ENCODE measurements at places on chromosomes 2 and 18. TPM values are rescaled to one million over a fixed set of nuclear protein-coding genes. Genes with fewer than 3 reads are reported as not detected.

The HOXD13 gene
- not detected for total RNA-seq

DNA sequence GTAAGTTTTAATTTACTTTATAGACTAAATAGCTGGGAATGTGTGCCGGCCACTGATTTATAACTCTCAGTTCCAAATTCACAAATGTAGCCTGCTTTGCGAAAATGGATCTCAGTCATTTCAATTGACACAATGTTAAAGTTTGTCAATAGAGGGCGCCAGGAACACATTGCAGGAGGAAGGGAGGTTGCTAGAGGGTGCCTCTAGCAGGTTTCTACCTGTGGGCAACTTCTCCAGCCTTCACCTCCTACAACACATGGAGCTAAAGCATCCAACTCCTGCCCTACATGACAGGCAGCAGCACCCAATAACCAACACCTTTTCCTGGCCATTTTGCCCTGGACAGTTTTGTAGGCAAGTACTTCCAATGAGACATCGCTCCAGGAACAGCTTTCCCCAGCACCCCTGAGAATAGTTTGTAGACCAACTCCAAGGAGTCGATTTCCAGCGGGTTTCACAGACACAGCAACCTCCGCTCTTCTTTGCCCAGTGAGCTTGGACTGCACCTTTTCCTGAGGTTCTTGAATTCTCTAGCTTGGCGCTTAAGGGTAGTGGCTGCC, 784.8 kb upstream of the CDH2 start:
- DNase-seq, result no peak

The FIGLA gene
- not detected for total RNA-seq

DNA sequence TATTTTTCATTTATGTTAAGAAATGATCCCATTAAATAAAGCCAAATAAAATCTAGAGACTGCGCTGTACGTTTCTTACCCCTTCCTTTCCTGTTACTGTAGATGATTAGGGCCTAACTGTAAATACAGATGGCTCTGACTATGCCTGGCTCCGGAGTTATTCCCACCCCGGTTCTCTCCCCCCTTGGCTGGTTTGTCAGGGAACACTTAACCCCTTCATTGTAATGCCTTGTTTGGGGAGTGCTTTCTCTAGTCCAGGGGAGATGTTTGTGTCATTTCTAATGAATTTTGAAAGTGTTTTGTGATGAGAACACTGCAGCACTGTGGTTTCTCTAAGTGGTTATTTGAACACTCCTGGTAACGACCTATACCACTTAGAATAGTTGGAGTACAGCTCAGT, 8.8 kb downstream of the UNC50 start:
- DNase-seq, result no peak

The TCF23 gene
- not detected for total RNA-seq

The OR6B2 gene
- total RNA-seq, result not detected

The PROC gene
- 256 TPM for total RNA-seq

DNA sequence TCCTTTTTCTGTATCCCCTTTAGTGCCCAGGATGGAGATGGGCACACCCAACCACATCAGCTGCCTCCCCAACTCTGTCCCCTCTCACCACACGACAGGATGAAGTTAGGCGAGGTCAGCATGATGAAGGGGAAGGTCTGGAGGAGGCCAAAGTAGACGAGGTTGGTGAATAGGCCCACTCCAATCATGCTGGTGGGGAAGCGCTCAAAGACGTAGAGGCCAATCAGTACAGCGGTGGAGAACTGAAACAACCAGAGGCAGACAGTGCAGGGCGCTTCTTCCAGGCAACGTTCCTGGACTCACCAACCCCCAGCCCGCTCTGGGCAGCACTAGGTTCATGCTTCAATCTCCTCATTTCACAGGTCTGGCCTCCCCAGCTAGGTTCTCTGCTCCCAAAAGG, 2.9 kb downstream of the TEX261 start:
- peak; percentile 26 for DNase-seq

All from right lobe of liver (tissue), 6 donors.